IMR-90 (cell line): ENCODE measurements at places on chromosomes 12 and 14. TPM values are rescaled to one million over a fixed set of nuclear protein-coding genes. Genes with fewer than 3 reads are reported as not detected.

Gene NPFF
- polyA plus RNA-seq, result not detected in 2 replicates

Gene KERA
- polyA plus RNA-seq, result not detected in 2 replicates

Gene SPTB
- 0.03 and 0.07 TPM in 2 replicates for polyA plus RNA-seq

Gene LRTM2
- not detected in 2 replicates for polyA plus RNA-seq

Gene ARHGEF25
- 17.1 and 17.9 TPM in 2 replicates for polyA plus RNA-seq

Gene PAX9
- polyA plus RNA-seq, result not detected in 2 replicates

Gene SLC2A3
- 38.2 and 46.1 TPM in 2 replicates for polyA plus RNA-seq

Gene MLXIP
- polyA plus RNA-seq, result 9.5 and 10.8 TPM in 2 replicates

Gene AKAP6
- 0.22 TPM in 2 replicates for polyA plus RNA-seq

Gene CLEC14A
- polyA plus RNA-seq, result 5.7 and 6.2 TPM in 2 replicates

Gene CD163L1
- 0.50 and 0.53 TPM in 2 replicates for polyA plus RNA-seq

Gene IAPP
- not detected in 2 replicates for polyA plus RNA-seq

Gene FLVCR2
- 0.94 and 1.0 TPM in 2 replicates for polyA plus RNA-seq

Gene GPR135
- 1.9 and 2.4 TPM in 2 replicates for polyA plus RNA-seq

Gene RNFT2
- polyA plus RNA-seq, result 1.5 and 1.6 TPM in 2 replicates

Gene ACSM4
- polyA plus RNA-seq, result not detected in 2 replicates

Gene KRT1
- polyA plus RNA-seq, result not detected in 2 replicates

Gene CCDC177
- polyA plus RNA-seq, result not detected in 2 replicates

Gene FAM90A1
- 0.09 and 0.11 TPM in 2 replicates for polyA plus RNA-seq
